ENCODE measurements at places on chromosomes 16 and 17. TPM values are rescaled to one million over a fixed set of nuclear protein-coding genes. Genes with fewer than 3 reads are reported as not detected.
A peak's percentile ranks its signal among the peaks of the same experiment; 100 is the strongest.

DNA sequence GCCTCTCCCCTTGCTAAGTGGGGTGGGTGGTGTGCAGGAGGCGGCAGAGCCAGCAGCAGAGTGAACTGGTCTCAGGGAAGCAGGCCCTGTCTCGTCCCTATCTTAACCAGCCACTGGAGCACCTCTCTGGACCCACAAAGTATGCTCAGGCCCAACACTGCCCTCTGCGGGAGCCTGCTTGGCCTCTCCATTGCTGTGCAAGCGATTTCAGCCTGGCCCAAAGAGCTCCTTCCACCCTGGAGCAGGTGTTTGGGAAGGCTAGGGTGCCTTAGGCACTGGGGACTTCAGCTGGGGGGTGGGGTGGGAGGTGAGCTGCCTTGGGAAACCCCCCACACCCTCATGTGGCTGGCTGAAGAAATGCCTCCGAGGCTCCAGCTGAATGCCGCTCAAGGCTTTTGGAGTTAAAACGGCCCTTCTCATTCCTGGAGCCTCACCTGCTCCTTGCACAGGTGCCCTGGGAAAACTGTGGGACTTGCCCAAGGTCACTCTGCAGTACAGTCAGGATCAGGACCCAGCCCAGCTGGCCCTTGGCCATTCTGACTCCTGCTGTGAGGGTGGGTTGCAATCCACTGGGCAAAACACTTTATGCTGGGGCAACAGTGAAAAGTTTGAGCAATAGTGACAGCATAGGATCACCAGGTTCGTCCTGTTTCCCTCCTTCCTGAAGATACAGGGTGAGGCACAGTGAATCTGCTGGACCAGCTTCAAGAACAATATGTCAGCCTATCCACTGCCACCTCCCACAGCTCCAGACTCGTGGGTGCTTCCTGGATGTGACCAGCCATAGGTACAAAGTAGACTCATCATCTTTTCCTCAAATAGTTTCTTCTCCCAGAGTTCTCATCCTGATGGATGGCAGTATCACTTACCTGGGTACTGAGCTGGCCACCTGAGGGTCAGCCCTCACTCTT is 5.9 kb upstream of the UBE2O start:
- DNase-seq: peak; percentile 83

DNA sequence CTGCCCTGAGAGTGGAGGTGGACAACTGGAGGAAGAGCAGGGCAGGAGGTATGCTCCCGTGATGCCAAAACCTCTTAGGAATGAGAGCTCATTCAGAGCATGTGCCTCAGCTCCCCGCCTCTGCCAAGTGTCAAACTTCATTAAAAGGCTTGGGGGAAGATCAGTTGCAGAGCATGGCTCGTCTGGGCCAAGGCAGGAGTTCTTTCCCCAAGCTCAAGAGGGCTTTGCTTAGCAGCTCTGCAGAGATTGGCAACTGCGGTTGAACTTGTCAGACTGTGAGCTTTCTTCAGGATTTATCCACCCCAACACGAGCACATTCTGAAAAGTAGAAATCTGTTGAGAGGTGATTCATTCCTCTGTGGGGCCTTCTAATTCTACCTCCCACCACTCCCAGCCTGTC is 248.1 kb downstream of the HS3ST3A1 start:
- no peak for DNase-seq

Gene TMIGD1
- polyA plus RNA-seq: not detected

Gene PTX4
- polyA plus RNA-seq: not detected

Gene GFAP
- polyA plus RNA-seq: 0.90 TPM

Gene GAST
- not detected for polyA plus RNA-seq

Gene MYL11
- 0.62 TPM for polyA plus RNA-seq

DNA sequence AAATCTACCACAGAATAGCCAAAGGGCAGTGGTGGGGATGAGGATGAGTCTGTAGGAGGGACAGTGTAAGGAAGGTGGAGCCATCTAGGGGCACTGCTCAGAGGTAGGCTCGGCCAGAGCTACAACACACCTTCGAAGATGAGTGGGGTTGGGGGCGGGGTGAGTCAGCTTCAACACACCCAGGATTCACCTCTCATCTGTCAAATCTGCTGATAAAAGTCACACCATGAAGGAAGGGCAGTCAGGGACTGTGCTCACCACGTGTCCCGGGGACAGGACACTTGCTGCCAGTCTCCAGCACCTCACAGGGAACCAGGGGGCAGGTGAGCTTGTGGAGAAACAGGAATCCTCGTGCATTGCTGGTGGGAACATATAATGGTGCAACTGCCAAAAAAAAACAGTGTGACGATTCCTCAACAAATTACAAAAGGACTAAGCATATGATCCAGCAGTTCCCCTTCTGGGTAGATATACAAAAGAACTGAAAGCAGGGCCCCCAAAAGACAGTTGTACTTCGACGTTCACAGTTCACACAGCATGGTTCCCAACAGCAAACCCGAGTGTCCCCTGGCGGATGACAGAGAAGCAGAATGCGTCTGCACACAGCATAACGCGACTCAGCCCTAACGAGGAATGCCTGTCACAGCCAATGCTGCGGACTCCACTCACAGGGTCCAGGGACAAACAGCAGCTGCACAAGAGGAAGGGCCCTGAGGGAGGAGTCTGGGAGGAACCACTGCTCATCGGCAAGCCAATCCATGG is 133.1 kb downstream of the ANKRD11 start:
- peak; percentile 62 for DNase-seq

Gene CIAPIN1
- polyA plus RNA-seq: 72.8 TPM

DNA sequence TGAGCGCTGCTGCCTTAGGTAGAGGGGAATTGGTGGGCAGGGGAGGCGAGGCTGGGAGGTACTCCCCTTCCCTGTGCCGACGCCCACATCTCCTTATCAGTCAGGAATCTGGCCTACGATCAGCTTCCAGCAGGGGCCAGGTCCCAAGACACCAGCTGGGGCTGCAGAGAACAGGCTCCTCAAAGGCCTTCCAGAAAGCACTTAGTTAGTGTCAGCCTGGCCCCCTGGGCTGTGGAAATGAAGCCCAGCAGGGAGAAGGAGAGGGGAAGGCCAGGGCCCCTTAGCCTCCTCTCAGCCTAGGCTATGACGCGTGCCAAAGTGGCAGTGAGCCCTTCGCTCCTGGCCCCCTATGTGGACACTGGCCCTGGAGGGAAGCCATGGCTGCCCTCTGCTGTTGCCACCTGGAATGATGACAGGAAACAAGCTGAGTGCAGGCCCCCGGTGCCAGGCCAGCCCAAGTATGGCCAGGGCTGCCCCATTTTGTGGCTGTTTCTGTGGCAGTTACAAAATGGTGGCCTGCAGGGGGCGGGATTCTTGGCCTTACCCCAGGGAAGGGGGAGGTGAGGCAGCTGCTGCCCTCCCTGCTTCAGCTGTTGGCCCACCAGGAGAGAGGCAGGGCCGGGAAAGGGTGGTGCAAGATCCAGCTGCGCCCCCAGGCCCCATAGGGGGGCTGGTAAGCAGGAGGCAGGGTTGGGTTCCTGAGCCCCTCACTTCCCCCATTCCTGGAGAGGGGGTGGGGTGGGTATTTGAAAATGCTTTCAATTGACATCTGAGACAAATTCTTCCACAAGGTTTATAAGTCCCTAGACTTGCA is 11.3 kb downstream of the TBX4 start:
- peak; percentile 20 for DNase-seq

Gene TNP2
- polyA plus RNA-seq: not detected

- no peak for DNase-seq
These were observed 7.2 kb upstream of the MTSS2 start for GRCh38 chr16:70692873-70693671.

GRCh38 chr16:86991679-86992078 is 325.5 kb downstream of the C16orf95 start:
- DNase-seq: no peak

DNA sequence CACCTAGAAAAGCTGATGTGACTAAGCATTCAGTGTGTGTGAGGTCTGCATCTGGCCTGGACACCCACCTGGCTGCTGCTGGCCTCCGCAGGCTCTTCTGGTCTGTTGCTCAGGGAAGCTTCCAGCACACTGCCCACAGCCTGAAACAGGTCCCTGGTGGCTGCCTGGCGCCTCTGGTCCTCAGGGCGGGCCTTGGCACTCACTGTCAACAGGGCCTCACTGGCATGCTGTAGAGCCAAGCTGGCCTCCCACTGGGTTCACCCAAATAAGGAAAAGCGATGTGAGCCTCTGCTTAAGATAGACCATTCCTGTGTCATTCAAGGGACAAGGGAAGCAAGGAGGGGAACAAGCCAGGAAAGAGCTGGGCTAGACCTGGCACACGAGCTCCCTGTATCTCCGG is 70.6 kb upstream of the BCO1 start:
- no peak for DNase-seq

DNA sequence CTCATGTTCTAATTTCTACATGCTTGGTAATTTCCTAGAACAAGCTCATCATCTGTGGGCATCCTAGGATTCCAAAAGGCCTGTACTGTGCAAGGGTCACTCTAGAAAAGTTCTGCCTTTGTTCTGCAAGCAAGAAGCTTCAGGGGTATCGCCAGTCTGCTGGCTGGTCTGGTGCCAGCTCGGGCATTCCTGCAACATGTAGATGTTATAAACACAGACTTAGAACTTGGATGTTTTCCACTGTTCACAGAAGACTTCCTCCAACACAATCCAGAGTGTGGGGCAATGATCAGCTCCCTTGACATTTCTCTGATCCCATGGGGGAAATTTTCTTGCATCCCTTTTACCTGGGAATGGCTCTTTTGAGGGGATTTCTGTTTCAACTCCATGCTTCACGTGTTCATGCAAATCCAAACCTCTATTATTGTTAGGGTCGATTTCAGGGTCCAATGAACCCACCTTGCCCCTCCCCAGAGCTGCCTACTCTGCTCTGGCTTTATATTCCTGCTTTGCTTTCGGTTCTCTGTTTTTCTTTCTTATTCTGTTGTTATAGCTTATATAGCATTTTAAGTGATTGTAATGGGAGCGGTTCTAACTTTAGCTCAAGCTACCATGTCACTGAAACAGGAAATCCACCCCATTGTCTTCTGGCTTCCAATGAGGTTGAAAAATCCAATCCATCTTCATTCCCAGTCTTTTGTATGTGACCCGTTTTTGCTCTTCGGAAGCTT is 25.3 kb downstream of the UBE2O start:
- DNase-seq: no peak

- no peak for DNase-seq
These were observed 8.4 kb downstream of the C16orf86 start for GRCh38 chr16:67674851-67675578.

Gene PHKG2
- polyA plus RNA-seq: 50.4 TPM

GRCh38 chr17:61397086-61397842 is 2.4 kb upstream of the TBX2 start:
- DNase-seq: no peak

GRCh38 chr16:12188935-12189249 is 212.4 kb downstream of the SNX29 start:
- no peak for DNase-seq

Gene MFSD11
- polyA plus RNA-seq: 22.8 TPM

GRCh38 chr17:61150686-61151299 is 248.8 kb upstream of the TBX2 start:
- no peak for DNase-seq

Gene KRT34
- not detected for polyA plus RNA-seq

Gene SEZ6
- polyA plus RNA-seq: not detected

DNA sequence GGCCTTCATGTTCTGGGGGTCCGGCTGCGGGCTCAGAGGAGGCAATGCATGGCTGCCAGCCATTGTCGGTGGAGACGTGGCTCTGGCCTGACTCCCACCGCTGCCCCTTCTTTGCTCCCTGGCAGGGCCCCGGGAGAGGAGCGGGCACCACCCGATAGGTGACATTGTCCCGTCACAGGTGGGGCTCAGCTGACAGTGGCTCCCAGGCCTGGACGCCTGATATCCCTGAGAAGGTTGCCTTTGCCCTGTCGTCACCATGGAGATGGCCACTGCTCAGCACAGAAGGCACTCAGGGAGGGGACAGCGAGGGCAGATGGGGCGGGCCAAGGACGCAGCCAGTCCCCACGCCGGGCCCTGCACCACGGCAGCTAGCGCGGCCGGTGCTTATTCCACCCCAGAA is 42.6 kb downstream of the SOX8 start:
- no peak for DNase-seq

Gene GPR179
- polyA plus RNA-seq: not detected

DNA sequence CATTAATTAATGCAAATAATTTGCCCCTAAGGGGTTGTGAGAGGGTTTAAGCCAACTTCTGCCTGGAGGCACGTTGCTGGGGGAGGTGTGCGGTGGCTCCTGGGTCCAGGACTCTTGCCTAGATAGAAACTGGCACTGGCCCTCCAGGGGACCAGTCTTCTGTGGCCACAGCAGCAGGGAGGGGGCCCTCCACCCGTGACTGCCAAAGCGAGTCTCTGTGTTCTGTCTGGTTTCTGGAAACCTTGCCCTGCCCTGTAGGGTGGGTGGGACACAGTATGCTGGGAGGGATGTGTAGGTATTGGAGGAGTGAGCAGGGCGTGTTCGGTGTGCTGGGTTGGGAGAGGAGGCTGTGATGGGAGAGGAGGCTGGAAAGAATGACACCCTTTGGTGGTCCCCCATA is 78.8 kb downstream of the TBC1D16 start:
- DNase-seq: no peak

DNA sequence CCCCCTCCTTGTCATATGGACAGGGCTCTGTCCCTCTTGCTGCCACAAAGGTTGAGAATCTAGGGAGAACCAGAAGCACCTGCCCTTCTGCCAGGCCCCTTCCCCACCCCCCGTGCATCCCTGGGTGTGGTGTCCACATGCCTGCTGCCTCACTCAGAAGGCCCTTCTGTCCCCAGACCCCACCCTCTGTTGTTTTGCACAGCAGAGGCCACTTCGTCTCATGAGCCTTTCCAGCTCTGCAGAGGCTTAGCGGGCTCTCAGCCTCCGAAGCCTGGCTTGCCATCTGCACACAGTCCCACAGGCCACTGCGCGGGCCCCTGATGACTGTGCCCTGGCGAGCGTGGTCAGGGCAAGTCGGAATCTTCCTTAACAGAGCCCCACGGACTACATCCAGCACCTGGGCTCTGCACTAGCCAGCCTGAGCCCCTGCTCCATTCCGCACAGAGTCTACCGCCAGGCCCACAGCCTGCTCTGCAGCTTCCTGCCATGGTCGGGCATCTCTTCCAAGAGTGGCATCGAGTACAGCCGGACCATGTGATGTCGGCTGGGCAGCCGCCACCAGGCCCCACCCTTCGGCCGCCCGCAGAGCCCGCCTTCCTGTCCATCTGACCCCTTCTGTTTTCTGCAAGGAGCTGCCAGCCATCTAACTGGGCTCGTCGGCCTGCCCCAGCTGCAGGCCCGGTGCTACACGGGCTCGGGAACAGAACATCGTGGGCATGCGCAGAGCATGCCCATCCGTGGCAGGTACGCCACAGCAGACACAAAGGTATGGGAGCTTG is 10.8 kb downstream of the C16orf90 start:
- no peak for DNase-seq

DNA sequence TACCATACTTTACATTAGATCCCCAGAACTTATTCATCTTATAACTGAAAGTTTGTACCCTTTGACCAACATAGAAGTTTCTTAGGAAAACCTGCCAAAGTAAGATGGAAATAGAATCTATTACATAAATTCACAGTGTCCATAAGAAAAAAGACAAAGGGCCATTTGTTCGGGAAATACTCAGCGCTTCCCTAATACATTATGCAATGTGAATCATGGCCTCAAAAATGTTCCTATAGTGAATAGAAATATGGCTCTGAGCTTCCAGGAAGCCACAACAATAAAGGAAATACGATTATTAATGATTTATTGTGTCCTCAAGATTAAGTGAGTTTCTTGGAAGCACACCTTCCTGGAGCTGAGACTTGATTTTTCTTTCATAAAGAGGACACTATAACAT is 51.5 kb downstream of the GPRC5B start:
- no peak for DNase-seq

All from K562 (cell line).